Panc1 (cell line): ENCODE measurements at places on chromosomes 7 and 10.

DNA sequence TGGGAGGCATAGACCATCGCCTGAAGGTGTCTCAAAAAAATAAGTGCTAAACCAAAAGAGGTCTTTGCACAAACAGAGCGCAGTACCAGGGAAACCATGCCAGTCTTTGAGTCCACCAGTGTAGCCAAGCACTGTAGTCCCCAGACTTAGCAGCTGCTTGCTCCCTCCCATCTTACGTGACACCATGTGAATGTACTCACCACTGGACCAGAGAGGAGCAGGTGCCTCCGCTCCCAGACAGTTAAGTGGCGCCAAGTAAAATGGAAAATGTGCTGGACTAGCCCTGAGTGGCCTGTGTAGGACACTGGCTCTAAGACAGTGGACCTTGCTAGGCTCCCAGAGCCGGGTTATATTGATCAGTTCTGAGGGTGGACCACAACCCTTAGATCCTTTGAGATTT, 47.7 kb upstream of the PLEKHA1 start:
- DNase-seq, result no peak

DNA sequence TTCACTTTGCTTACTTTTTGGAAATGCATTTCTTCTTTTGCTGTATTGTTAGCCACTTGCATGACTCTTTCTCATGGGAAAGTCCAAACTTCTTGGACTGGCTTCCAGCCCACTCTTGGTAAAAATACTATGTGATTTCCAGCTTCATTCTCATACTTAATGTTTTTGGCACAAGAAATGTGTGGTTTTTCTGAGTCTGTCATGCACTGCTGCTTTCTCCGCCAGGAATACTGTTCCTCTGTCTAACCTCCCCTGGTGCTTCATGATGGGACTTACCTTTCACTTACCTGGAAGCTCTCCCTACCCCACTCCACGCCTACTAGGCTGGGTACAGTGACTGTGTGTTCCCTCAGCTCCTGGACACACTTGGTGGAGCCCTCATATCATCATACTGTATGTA, 18.7 kb downstream of the MGAM2 start:
- DNase-seq, result no peak

DNA sequence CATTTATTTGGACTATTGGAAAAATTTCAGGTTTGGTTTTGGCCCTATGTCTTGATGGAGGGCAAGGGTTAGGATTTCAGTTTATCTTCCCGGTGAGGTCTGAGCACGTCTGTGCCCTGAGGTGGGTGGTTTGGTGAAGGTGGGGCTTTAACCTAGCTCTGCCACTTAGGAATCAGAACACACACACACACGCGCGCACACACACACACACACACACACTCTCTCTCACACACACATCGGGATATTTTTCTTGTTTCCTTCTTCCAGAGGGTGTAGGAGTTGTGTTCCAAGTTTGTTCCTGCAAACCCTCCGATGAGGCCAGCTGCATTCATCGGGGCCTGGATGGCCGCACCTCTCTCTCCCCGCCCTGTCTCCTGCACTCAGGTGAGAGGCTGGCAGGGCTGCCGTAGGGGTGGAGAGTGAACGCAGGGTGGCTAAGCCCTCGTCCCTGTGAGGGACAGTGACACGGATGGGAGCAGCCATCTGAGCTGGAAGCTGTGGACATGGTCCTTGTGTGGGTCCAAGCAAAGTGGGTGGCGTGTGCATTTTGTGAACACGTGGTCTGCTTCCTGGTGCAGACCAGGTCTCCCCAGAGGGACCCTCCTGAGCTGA, 34.2 kb downstream of the CHST12 start:
- no peak for DNase-seq

DNA sequence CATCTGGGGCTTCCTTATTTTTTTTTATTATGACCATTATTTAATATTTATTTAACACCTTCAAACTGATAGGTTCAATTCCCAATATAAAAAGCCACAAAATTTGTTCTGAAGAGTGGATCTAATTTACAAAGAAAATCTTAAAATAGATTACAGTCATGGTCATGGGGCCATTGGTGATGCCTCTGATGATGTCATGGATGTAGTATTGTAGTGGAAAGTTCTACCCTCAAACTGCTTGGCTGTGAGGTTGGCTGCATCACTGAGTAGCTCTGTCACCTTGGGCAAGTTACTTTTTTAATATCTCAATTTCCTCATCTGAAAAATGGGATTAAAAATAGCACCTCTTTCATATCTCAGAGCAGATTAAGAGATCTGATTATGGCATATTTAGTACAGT, 128.5 kb downstream of the DKK1 start:
- peak; percentile 43 for DNase-seq

DNA sequence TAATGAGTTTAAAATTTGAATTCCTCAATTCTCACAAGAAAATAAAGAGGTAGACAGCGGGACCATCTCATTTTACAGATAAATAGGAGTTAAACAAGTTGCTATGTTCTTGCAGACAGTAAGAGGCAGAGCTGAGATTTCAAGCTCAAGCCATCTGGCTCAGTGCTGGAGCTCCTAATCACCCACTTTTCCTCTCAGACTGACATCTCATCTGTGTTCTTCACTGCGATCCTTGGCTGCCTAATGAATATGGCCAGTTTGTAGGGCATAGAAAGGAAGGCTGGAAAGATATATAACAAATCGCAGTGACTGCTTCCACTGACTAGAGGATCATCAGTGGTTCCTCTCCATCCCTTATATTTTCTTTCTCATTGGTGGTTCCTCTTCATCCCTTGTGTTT, 151.2 kb downstream of the MPP7 start:
- no peak for DNase-seq

DNA sequence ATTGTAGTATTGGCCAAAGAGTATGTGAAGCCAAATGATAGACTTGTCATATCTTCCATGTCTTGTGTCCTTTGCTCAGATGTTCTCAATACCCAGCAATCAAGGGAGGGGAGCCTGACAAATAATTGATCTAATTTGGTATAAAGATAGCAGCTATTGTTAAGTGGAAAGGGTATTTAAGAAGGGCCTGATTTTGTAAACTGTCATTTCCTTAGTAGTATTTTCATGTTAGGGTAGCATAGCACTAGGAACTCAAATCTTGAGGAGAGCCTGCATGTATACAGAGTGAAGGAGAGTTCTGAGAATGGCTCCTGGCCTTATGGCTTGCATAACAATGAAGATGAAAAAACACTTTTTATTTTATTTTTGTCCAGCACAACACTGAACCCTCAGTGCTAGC, 53.1 kb downstream of the GNAI1 start:
- no peak for DNase-seq

- DNase-seq, result no peak
These were observed 186.3 kb downstream of the PLPP4 start for GRCh38 chr10:120643351-120643750.

DNA sequence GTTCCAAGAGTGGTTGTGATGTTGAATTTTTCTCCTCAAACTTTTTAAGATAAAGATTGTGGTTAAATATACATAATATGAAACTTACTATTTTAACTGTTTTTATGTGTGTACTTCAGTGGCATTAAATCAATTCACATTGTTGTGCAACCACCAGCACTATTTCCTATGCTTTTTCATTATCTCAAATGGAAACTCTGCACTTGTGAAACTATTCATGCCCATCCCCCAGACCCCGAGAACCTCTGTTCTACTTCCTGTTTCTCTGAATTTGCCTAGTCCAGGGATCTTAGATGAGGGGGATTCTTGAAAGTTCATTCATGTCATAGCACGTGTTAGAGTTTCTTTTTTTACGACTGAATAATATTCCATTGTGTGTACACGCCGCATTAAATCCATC, 67.0 kb downstream of the WDR37 start:
- DNase-seq, result no peak

DNA sequence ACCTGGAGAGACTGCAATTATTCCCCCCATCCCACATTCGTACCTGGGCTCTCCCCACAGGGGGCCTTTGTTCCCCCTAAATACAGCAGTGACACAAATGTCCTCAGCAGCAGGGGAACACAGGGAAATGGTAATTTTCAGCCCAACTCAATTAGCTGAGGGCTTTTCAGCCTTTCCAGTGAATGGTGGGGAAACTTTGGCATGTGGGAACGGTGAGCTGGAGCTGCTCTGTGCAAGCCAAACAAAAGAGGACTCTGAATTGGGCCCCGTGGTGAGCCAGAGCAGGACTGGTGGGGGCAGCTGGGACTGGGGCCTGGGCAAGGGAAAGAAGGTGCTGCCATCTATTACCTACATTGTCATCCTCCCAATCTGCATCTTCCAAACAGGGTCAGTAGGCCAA, 51.0 kb downstream of the FBXW4 start:
- DNase-seq, result no peak

DNA sequence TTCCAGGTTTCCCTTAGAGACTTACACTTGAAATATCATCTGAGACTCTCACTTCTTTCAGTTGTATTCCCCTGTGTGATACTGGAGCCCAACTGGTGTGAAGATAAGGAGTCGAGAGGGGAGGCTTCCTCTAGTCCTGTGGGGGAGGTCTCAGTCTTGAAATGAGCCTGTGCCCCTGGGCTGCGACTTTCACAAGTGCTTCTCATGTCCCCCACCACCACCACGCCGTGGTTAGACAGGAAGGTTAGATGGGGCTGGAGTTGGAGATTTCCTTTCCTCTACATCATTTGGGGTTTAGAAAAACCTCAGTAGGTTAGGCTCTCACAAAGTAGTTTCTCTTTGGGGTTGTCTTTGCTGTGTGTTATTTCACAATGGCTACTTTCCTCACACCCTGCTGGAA, 25.6 kb upstream of the MKX start:
- DNase-seq, result no peak

GRCh38 chr7:126940723-126941307, 311.9 kb downstream of the GRM8 start:
- no peak for DNase-seq

GRCh38 chr7:133650069-133650468, 397.2 kb downstream of the EXOC4 start:
- DNase-seq, result no peak

DNA sequence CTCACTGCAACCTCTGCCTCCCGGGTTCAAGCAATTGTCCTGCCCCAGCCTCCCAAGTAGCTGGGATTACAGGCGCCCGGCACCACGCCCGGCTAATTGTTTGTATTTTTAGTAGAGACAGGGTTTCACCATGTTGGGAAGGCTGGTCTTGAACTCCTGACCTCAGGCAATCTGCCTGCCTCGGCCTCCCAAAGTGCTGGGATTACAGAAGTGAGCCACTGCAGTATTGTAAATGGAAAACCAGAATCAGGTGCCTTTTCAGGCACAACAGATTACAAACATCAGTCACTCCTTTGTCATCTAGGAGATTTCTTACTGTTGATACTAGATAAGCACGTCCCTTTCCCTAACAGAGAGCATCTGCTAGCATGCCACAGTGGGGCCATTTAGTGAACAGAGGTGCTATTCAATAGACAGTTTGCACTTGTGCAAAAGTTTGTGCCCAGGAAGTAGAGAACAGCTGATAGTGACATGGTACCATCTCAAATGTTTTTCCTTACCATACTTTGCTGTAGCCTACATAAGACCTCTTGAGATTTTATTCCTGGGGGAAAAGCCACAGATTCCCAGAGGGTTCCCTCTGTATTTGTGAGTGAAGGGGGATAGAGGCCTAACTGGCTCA, 24.5 kb upstream of the WAC start:
- no peak for DNase-seq

GRCh38 chr10:4506095-4506494, 319.9 kb upstream of the AKR1E2 start:
- DNase-seq, result no peak

DNA sequence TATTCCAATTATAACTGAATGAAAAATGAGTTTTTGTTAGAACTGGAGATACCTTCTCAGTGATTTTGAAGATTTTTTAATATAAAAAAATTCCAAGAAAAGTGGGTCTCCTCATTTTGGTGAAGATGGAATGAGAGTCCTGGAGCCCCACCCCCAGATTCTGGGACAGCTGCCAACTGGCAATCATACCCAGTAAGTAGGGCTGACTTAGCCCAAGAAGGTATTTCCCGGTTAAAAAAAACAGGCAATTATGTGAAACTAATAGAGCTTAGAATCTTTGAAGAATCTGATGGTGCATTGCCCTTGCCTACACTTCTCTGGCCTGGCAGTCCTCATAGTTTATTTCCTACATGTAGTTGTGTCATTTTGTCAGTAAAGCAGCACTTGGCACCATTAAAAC, 52.8 kb upstream of the VWDE start:
- DNase-seq, result no peak

DNA sequence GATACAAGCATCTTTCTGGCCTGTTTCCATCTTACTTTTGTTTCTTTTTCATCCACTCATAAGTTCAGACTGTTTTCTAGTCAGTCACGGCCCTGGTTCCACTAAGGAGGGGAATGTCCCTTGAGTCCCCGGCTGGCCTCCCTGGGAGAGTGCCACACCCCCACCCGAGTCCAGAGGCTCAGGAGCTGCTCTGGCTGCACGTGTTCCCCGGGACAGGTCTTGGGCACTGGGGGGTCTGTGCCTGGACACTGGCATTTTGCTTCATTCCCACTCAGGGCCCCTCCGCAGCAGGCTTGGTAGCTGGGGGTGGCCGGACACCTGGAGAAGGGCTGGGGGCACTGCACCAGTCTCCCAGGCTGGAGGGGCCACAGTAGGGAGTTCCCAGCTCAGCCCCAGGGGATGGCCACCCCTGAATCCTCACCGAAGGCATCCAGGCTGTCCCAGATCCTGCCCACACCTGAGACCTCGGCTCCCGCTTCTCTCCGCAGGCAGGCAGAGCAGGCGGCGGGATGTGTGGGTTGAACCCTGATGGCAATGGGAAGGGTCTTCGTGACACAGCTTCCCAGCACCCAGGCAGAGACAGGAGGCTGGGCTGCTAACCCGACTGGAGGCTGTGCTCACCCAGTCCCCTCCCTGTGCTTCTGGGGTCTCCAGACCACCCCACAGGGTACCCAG, 92.3 kb downstream of the BMS1 start:
- DNase-seq, result no peak

DNA sequence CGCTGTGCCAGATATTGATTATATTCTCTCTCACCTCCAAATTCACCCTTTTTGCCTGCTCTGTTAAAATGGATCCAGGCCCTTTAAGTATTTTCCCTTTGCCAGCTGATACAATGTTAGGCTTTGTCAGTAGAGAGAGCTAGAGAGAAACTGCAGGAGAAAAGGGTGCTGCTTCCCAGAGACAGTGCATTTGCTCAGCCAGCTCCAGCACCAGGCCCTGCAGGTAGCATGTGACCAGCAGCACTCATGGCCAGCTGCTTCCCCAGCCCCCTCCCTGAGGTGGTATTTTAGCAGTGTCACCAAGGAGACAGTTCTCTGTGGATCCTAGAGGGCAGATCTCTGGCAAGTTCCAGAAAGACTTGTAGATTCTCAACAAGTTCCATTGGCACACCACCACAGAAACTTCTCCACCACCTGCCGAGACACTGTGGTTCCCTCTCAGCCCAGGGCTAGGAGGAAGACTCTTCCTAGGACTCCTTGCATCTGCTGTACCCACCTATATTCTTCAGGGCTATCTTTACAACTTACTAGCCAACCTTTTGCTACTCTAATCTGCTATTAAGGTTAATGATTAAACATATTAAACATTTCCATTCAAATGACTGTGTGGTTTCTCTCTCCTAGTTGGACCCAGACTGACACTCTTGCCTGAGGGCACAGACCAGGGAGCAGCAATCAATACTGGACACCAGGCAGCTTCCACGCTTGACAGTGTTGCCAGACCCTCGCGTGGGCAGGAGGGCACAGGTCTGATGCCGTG, 35.6 kb upstream of the ADAM12 start:
- no peak for DNase-seq
